ENCODE measurements at places on chromosomes 2 and 18.

DNA sequence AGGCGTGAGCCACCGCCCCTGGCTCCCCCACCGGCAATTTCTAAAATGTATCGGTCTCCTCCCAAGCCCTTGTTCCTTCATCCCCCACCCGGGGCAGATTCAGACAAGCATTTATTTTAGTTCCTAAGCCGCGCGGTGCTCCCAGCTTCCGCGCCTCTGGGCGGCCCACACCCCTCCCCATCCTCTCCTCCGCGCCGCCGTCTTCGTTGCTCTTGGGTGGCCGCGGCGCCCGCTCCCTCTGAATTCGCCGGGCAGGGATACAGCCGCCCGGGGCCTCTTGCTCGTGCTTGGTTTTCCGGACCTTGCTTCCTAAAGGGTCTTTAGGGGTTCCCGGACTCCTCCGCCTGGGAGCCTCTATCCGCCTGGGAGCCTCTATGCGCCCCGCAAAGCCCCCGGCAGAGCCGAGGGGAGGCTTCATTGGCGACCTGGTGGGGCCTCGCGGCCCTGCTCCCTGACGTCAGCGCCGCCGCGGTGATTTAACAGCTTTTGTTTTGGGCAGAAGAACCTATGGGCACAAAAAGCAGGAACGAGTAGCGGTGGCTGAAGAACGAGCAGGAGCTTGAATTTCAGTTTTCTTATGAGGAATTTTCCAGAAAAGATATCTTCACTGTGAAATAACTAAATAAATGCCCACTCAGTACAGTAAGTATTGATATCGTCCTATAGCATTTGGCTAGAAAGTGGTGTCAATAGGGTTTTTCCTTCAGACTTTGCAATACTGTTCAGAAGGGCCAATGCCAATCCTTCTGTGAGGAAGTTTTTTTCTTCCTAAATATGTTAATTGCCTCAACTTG lies 37.3 kb downstream of the PRKRA start:
- peak; percentile 49 for DNase-seq

DNA sequence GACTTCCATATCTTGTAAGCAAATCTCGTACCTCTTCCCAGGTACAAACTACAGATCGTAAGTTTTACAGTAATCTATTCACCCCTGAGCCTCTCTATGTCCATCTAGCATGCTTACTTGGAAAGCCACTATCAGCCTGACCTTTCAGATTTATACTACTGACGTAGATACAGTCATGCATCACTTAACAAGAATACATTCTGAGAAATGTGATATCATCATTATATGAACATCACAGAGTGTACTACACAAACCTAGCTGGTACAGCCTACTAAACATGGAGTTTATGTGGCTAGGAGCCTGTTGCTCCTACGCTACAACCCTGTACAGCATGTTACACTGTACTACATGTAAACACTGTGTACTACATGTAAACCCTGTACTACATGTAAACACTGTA lies 293.2 kb upstream of the ZNF804A start:
- no peak for DNase-seq

- DNase-seq = no peak
Measured at GRCh38 chr18:55470826-55471225, 117.2 kb downstream of the TCF4 start.

DNA sequence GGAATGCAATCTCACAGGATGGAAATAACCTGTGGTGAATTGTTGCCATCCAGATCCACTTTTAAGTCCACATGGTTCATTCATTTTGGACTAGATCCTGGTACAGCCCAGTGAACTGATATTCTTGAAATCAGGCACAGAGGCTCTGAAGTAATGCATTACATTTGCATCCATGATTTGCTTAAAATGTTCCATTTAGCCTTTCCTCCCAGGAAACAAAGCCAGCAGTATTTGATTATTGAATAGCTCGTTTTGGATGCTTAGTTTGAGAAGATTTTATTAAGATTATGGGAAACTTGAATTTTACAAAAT lies 995.8 kb upstream of the CDH2 start:
- no peak for DNase-seq

DNA sequence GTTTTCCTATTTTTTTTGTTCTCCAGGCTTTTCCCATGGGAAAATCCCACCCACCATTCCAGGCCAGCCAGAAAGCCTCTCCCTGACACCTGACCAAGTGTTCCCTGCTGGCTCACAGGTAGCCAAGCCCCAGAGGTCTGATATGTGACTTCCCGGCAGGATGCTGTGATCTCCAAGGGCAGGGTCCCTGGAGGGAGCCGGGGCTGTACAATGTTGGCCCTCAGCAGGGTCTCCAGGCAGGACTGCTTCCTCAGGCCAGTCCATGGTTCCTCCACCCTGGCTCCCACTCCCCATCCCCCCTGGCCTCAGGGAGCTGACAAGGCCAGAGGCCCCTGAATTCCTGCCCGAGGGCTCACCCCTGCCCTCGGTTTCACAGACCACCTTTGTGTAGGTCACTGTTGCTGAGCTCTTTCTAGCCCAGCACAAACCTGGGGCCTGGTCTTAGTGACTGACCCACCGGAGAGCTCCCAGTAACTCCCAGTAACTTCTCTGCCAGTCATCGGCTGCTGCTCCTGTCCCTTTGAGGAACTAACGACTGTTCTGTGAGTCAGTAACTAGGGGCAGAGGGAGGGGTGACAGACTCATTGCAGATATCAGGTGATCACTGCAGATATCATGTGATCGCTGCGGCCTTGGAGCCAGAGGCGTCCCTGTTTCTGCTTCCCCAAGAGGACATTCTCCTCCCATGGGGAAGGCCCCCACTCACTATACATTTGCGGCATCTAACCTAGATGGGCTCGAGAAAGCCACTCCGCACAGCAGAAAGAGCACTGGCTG lies 38.7 kb downstream of the SDC1 start:
- DNase-seq = no peak

Data from activated CD4-positive, alpha-beta T cell treated with anti-CD3 and anti-CD28 coated beads for 24 hours (primary cell).